Renal pelvis (tissue), 12 donors: ENCODE measurements at places on chromosomes 7 and 10.

DNA sequence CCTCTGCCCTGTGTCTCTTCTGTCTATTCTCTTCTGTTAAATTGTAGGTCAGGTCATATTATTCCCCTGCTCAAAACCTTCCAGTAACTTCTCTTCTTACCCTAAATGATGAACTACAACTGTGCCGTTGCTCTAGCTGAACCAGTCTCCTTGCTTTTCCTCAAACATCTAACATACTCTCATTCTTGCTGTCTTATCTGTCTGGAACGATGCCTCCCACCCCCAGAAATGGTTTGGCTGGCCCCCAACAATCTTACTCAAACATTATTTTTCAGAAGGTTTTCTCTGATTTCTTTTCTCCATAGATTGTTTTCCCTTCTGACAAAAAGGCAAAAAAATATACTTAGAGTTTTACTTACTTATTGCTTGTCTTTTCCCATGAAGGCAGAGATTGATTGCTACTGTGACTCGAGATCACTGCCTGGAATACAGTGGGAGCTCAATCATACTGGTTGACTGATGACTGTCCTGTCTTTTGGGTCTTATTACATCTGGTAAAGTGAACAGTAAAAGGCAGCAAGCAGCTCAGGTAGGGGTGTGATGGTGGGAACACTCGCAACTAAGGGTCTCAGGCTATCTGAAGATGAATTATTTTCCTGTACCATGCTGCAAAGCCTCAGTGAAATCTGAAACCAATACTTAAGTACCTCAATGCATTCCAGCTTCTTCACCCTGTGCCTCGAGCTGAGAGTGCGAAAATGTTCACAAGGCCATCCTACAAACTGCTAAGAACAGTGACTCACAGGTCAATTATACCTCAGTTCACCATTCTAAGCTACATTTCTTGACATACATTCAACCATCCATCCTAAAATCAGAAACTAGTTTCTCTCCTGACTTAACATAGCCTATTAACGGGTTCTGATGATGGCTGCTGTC, 67.6 kb downstream of the DNMBP start:
- peak; percentile 42 for DNase-seq

- DNase-seq: no peak
These were observed 203.9 kb downstream of the FRMD4A start for GRCh38 chr10:14126697-14127440.

DNA sequence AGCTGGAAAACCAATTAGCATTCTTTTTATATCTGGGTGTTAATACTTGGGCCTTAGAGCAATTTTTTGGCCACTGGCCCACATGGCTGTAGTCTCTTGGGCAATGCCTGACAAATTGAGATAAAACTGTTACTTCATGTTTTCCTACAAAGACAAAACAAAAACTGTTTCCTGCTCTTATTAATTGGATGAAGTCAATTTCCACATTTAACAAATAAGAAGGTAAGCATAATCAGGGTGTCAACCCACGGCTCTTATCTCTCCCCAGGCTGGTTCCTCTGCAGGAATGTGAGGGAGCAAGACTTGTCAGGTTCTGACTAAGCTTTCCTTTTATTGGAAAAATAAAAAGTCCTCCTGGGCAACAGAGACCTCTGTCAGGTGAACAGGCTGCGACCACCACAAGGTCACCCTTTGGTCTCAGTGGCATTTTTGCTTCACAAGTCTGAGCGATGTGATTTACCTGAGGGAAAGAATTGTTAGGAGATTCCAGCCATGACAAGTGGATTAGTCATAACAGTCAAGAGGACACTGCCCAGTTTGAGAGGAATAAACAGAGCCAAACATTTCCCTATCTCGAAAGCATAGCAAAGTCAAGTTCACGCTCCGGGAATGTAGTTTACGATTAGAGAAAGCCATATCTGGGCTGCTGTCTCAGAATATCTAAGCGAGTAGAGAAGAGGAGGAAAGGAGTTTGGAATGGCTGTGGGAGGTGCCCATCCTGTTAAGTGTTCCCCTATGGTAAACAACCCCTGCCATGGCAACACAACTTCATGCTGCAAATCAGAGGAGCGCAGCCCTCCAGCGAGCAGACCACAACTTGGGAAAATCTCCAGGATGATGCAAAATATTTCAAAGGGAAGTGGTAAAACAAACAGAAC, 144.4 kb downstream of the TES start:
- peak; percentile 86 for DNase-seq

DNA sequence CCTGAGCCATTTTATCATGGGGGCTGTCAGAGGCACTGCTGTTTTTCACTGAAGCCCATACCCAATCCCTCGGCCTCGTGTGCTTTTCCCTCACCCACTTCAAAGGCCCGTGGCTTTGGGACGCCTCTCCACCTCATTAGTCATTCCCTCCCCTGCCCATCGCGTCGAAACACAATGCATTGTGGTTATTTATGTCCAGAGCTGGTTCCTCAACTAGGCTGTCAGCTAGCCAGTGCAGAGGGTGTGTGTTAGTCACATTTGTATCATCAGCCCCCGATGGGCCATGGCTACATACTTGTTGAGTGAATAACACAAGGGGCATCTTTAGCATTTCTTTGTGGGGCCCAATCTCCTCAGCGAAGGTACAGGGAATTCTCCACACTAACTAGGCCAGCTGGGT, 3.8 kb upstream of the CRCP start:
- no peak for DNase-seq

- DNase-seq: no peak
These were observed 167.0 kb upstream of the CCDC6 start for GRCh38 chr10:60073397-60073780.

- no peak for DNase-seq
These were observed 225.5 kb upstream of the TCF7L2 start for GRCh38 chr10:112724404-112724991.

DNA sequence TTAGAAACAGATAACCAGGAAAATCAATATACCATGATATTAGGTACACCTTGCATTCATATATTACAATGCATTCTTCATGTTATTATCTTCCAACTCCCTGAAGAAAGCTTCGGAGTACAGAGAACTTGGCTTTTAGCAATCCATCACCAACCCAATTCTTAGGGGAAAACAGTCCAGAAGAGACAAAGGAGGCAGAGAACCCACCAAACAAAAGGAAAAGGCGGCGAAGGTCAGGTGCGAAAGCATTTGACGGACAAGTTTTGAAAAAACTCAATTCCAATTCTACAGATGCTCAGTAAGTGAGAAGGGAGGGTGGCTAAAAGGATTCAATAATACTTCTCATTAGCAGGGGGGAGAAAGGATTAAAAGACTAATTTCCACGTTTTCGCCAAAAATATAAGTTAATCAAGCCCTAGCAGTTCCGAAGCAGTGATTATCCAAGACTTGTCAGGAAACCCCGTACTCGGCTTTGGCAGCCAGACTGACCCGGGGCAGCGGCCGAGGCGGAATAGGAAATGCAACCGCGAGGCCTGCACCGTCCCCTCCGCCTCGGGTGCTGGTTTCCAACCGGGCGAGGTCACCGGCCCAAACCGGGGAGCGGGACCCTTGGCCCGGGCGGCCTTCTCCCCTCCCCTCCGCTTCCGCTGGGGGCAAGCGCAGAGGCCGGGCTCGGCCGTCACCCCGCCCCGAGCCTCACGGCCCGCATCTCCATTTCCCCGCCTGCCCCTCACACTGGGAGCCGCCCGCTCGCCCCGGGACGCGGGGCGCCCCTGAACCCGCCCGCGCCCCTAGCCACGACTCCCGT, 747 bp downstream of the GDI2 start:
- DNase-seq: peak; percentile 39

GRCh38 chr10:47320812-47321211, 1.4 kb upstream of the GDF2 start:
- DNase-seq: no peak

GRCh38 chr10:128985036-128985435, 482.0 kb upstream of the MGMT start:
- DNase-seq: no peak

DNA sequence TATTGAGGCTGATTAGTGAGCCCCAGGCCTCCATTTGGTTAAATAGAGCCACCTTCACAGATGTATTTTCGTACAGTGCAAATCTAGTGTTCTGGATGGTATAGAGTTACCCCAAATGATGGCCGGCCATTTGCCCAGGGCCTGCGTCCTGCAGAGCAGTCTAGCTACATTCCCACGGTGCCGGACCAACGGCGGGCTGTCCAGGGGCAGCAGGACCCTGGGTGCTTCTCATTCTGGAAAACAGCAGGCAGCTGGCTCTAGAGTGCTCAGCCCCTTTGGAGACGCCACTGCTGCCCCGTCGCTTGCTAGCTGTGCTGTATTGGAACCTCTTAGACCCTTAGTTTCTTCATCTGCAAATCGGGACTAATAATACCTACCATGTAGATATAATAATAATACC, 149.1 kb downstream of the RGS10 start:
- DNase-seq: no peak

- DNase-seq: no peak
These were observed 4.3 kb downstream of the CUBN start for GRCh38 chr10:17125206-17125893.

GRCh38 chr7:11681461-11681860, 150.5 kb downstream of the THSD7A start:
- DNase-seq: no peak

GRCh38 chr10:98167191-98167590, 32.7 kb downstream of the R3HCC1L start:
- no peak for DNase-seq

DNA sequence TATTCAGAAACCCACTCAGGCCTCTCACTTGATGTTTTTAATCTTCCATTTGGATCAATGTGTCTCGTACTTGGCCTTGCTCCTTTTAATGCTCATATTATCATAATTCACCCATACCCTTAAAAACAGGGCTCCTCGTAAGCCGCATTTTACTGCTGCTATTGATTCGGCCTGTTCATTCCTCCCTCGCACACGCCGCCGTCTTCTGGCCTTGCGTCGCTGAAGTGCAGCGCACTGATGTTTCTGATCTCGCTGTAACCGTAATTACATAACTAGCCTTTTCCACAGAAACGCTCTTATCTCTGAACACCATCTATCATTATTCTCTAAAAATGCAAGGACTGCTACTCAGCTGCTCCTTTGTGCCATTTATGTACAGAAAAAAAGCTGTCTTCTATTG, 544.5 kb upstream of the FOXK1 start:
- DNase-seq: no peak

- DNase-seq: no peak
These were observed 16.5 kb upstream of the BNIP3 start for GRCh38 chr10:131998050-131998844.

DNA sequence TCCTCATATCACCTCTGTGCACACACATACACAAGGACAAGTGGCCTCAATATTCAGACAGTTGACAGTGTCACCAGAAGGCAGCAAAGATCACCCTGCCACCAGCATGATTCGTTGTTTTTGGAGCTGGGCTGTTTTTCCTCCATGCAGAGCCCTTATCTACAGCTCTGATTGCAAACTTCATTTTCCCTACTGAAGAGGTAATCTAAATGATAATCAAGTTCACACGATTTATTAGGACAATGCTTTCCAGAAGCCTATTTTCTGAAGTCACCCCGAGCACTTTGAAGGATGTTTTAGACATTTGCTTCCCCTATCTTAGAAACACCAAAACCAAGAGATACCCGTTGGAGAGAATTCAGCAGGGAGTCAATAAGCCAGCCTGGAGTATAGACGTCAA, 46.0 kb upstream of the ADAM12 start:
- DNase-seq: no peak

DNA sequence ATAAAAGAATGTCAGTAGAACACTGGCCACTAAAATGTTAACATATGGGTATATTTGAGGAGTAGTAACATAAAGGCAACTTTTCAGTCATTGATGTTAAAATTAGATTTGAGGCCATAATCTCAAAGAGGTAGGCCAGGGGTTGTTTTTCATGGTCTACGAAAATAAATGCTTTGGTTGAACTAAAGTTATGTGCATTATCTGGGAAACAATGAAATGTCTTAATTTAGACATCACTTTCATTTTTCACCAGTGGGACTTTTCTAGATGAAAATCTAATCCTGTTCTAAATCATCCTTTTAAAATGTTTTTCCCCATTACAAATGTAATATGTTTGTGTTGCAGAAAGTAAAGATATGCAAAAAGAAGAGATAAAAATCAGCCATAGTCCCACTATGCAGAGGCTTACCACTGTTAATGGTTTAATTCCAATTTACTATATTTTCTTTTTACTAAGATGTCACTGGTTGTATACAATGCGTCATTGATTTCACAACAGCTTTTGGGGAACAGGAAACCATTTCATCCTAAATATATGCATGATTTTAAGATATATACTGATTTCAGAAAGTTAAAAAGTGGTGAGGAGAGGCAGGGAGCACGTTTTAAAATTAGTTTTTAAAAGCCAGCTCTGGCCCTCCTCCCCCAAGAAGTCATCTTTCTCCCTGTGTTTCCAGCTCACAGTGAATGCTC, 64.3 kb downstream of the ARID5B start:
- no peak for DNase-seq

- DNase-seq: no peak
These were observed 105.5 kb downstream of the ACTR3B start for GRCh38 chr7:152865011-152865410.

GRCh38 chr10:116186273-116186672, 86.7 kb downstream of the GFRA1 start:
- DNase-seq: no peak

GRCh38 chr7:117889611-117890010, 16.4 kb upstream of the CTTNBP2 start:
- DNase-seq: no peak

DNA sequence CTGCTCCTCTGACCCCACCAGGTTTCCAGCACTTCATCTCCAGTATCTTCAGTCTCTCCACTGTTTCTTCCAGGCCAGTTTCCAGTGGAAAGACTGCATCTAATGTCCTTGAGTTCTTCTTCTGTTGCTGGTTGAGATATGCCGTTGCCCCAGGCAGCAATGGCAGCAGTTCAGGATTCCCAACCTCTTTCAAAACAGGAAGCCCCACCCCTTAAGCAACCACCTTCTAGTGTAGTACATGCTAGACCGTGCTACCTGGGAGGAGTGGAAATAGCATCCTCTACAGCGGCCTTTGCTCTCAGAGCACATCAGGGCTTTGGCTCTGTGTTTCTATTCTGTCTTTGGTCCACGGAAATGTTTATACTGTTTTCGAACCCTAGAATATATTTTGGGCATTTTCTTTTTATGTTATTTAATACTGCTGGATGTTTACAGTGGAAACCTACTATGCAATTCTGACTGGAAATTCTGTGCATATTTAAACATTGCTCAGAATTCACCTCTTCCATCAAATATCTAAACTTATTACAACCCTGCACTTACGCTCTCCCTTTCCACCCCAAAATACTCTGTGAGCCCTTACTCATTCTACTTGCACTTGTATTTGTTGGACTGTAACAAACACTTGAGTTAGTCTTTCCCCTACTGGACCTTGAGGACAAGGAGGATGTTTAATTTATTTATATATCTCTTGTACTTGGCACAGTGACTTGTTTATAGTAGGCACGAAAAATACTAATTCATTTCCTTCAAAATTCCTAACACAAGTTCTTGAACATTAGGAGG, 8.5 kb upstream of the BPGM start:
- no peak for DNase-seq

GRCh38 chr7:20053334-20054104, 163.7 kb downstream of the MACC1 start:
- DNase-seq: no peak
